ENCODE measurements at places on chromosomes 7 and 10.

- DNase-seq = no peak
Measured at GRCh38 chr10:74453169-74453568, 302.1 kb downstream of the ADK start.

- no peak for DNase-seq
Measured at GRCh38 chr10:128686630-128687278, 560.5 kb upstream of the MKI67 start.

DNA sequence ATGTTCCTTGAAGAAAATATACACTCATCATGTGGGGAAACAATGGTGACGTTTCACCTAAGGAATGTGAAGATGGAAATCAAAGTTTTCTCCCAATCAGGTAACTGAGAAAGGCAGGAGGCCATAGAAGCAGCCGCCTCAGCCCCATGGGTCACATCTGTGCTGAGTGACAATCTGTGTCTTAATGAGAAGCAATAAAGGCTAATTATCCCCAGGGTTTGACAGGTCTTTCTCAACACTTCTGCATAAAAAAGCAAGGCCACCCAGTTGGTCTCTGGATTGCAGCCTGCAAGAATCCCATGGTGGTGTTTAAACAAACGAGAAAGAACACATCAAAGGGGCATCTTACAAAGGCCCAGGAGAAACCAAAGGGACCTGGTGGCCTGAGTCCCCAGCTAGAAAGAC, 91.1 kb upstream of the TNS3 start:
- DNase-seq = no peak

DNA sequence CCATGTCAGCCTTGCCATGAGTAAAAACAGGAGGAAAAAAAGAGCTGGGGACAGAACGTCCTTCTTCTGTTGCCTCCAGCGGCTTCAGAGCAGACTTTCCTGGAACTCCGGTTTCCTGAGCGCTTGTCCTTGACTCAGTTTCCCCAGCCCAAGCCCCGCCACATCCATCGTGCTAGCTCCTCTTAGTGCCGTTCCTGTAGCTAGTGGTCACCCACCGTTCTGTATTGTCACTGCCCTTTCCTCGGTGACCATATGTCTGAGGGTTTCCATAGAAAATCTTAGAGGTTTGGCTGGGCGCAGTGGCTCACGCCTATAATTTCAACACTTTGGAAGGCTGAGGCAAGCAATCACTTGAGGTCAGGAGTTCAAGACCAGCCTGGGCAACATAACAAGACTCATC, 100.1 kb downstream of the CUX1 start:
- DNase-seq = no peak

GRCh38 chr7:23105086-23105643, 420 bp upstream of the KLHL7 start:
- DNase-seq = no peak

DNA sequence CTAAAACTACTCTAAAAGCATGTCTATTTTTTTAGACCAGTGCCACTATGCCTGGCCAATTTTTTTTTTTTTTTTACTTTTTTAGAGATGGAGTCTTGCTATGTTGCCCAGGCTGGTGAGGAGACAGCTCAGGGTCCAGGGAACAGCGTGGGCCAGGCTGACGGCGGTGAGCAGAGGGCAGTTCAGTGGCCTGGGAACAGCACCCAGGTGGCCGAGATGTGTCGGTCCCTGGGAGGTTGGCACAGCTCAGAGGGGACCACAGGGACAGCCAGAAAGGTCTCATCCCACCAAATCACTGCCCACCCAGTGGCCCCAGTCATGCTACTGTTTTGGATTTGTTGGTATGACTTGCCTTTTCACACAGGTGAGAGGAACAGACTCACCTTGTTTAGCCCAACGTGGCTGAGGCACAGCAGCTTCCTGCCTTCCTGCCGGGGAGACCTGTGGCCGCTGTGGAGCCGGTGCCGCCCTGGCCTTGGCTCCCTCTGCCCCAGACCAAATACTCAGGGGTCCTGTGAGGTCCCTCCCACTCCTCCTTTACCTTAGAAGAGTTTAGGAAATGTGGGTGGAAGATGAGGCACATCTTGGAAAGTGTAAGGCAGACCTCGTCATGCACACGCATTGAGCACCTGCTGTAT, 109.6 kb downstream of the PTPRE start:
- no peak for DNase-seq

GRCh38 chr10:63262430-63263073, 129.4 kb downstream of the NRBF2 start:
- DNase-seq = no peak
